LNCaP clone FGC (cell line): ENCODE measurements at places on chromosomes 5 and 9.

- DNase-seq = no peak
These were observed 6.2 kb downstream of the BARHL1 start for GRCh38 chr9:132588501-132589147.

DNA sequence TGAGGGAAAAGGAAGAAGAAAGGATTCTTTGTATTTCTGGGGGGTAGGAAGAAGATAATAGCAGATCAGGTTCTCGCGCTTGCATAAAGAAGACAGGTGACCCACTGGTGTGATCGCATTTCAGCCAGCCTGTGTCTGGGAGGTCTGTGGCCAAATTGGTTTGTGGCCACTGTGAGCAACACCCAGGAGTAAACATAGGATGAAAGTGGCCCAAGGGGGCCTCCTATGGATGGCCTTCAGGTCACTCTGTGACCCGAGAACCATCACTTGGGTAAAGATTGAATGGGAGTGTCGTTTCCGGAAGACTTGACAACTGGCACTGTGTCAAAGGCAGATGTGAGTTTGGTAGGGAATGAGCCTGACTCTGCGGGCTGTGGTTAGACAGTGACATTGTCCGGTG is 34.2 kb downstream of the RAI14 start:
- DNase-seq = no peak

DNA sequence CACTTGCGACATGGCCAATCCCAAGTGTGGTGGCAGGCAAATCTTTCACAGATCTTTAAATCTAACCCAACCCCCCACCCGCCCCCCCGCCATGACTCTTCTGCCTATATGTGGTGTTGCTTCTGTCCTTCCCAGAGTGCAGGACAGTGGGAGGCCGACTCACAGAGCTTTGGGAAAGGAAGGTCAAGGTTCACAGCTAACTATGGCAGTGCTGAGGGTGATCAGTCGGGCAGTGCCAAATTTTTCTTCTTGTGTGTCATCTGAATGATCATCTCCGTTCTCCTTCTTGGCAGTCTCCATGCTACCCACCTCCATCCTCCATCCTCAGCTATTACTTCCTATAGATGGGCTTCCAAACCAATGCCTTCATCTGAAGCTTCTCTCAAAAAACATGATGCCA is 129.0 kb upstream of the NFIB start:
- no peak for DNase-seq

GRCh38 chr5:174311531-174312269 is 266.2 kb downstream of the NSG2 start:
- no peak for DNase-seq

- no peak for DNase-seq
These were observed 76.1 kb downstream of the FNIP1 start for GRCh38 chr5:131720714-131721113.

- no peak for DNase-seq
These were observed 19.5 kb downstream of the C5orf52 start for GRCh38 chr5:157690690-157691433.

DNA sequence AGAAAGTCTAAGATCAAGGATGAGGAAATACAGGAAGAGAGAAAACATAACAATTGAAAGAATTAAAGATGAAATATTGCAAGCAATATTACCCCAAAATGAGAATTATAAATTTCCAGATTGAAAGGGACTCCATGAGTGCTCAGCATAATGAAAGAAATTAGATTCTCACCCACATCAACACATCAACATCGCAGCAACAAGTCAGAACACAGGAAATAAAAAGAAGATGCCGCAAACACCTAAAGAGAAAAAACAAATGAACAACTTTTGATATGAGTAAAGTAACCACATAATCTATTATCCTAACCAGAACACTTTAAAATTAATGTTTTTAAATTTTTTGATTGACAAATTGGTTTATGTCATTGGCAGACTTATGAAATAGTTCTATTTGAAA is 318.3 kb upstream of the PTGER4 start:
- DNase-seq = no peak

DNA sequence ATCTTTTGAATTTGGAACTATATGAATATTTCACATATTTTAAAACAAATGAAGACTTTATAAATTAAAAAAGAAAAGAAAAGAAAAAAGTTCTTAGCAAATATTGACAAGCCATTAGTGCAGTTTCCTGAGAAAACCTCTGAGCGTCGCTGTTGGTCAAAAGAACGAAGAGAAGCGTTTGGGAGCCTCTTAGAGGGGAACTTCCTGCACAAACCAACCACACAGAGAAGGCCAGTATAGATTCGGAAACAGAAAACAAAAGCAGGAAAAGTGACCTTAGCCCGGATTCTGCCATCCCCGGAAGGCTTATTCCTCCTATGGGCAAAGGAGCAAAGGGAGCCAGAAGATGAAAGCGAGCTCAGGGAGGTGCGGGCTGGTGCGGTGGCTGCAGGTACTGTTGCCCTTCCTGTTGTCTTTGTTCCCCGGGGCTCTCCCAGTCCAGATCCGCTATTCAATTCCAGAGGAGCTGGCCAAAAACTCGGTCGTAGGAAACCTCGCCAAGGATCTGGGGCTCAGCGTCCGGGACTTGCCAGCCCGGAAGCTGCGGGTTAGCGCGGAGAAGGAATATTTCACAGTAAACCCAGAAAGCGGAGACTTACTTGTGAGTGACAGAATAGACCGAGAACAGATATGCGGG is at the start of gene PCDHGB2:
Gene PCDHGB2 (plus strand): TSS at position 205 of the 637 bp plus-strand sequence. CDS start 142 bp downstream, at position 347.
- no peak for DNase-seq

DNA sequence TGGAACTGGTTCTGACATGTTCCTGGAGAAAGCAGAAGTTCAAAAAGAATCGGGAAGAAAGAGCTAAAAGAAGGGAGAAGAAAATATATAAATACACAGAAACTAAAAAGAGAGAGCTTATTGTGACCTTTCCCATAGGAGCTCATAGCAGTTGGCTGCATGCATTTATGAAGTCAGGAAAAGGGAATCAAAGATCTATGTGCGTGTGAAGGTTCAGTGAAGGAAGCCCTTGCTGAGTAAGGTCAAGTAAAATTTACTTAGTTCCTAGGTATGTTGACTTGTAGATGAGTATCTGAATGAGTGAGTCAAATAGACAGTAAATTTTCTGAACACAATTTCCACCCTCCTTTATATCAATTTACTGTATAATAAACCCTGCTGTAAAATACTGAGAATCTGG is 632.5 kb downstream of the SLCO4C1 start:
- DNase-seq = no peak

DNA sequence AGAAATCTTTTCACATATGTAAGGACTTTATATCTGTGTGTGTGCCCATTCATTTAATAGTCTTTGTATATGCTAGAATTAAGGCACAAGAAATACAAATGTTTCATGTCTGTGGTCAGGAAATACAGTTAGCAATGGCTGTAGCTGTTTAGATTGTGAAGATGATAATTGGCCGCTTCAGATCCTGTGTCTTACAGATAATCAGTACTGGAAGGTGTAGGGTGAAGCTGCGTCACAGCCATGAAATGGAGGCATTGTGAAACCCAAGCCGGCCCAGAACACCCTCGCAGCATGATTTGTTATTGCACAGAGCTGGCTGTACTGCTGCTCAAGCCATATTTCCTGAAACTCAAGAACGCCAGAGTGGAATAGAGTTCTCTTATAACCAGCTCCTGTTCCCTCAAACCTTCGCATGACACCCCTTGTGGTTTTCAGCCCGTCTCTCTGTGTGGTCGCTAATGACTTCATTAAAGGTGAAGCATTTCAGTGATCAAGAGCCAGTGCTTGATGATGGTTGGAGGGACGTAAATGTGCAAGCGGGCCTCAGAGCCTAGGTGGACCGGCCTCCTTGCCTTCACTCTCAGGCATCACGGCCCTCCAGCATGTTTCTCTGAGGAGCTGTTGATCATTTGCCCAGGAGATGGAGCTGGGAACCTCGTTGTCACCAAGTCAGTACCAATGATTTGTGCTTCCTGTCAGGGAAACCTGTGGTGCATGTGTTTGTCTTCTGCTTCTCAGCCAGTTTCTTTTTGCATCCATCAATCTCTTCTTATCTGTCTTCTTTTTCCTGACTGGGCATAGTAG is 80.1 kb downstream of the F2RL2 start:
- DNase-seq = no peak

GRCh38 chr9:5596173-5596572 is 32.7 kb upstream of the RIC1 start:
- no peak for DNase-seq

GRCh38 chr9:37669232-37669631 is 18.5 kb downstream of the FRMPD1 start:
- DNase-seq = no peak

DNA sequence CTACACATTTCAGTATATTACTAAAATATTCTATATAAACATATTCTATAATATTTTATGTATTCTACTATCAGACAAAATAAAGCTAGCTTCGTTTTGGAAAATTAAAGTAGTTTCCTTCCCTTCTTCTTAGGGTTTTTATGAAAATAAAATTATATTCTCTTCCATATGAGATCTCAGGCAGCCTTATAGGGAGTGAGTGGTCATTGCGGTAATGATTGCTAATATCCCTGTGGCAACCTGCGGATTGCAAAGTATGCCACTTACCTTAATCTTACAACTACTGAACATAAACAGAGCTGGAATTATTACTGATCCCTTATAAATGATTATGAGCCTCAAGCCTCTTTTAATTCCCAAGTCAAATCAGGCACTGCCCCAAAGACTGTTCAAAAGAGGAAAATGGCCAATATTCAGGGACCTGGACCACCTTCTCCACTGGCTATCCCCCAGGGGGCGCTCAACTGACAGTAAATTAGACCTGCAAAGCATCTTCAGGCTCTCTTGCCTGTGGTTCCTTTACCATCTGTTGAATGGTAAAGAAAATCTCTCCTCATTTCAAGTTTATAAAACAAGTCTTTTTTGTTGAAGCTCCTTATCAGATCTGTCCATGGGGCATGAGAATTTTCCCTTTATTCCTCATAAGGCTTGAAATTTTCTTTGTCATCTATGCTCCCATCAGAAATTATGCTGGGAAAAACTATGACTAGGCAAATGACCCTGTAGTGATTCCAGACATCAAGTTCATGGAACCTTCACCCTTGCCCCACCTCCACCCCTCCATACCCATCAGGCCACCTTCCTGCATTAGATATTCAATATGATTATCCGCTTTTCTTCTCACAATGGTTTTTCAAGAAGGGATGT is 163.9 kb downstream of the CEMIP2 start:
- DNase-seq = peak; percentile 28

GRCh38 chr5:61563401-61563800 is 231.3 kb downstream of the ZSWIM6 start:
- no peak for DNase-seq

GRCh38 chr9:119044806-119045205 is 324.4 kb downstream of the BRINP1 start:
- no peak for DNase-seq

DNA sequence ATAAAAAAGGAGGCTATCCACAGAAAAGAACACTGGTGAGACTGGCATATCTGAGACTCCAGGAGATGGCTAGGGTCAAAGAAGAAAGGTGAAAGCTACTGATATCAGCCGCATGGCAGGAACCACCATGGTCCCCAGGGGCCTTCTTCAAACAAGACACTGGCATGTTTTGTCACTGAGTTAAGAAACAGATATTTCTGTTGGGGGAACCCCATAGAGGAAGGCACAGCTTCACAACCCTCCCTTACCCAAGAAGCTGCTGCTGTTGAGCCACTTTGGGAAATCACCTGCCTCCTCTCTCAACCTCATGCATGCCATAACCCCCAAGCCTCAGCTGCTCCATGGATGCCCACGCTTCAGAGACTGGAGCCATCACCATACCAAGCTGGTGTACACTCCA is 13.3 kb upstream of the BTNL3 start:
- DNase-seq = no peak

- no peak for DNase-seq
These were observed 15.6 kb upstream of the EPB41L4A start for GRCh38 chr5:112434641-112435040.

- no peak for DNase-seq
These were observed 94.2 kb upstream of the VCAN start for GRCh38 chr5:83377131-83377865.

GRCh38 chr9:114367772-114368569 is 19.8 kb downstream of the AKNA start:
- no peak for DNase-seq

- no peak for DNase-seq
These were observed 310.4 kb upstream of the ZNF608 start for GRCh38 chr5:125056671-125057485.

DNA sequence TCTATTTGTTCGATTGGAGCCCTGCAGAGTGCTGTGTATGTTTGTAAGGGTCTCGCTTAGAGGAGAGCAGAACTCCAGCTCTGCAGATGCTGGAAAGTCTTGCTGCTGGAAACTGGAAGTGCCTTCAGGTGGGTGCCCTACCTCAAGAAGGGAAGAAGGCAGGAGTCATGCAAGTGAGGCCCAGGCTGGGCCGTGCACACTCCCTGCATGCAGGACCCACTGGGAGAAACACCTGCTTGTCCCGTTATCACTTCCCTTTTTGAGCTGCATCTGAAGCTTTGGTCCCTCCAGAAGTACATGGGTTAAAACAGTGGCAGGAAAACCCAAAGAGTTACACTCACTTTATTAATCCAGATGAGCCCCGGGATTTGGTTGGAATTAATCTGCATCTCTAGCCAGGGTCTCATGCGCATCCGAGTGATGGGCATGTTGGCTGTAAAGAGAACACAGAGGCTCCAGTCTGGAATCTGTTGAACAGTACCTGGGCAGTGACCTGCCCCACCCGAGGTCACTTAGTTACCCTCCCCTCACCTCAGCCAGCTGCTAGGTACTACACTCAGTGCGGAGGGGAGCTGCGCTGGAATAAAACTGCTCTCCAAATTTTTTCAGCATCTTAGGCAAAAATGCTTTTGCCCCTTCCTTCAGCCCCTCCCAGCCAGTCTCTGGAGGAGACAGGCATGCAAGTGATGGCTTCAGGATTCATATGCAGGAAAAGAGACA is 1.4 kb downstream of the IRF1 start:
- no peak for DNase-seq

GRCh38 chr9:1048811-1049210 is 1.3 kb upstream of the DMRT2 start:
- DNase-seq = no peak

- no peak for DNase-seq
These were observed 47.6 kb downstream of the OTULIN start for GRCh38 chr5:14712131-14712530.

GRCh38 chr9:124322618-124323432 is 65.1 kb downstream of the NEK6 start:
- DNase-seq = no peak

- no peak for DNase-seq
These were observed 169.2 kb downstream of the SLC12A2 start for GRCh38 chr5:128252756-128253155.

DNA sequence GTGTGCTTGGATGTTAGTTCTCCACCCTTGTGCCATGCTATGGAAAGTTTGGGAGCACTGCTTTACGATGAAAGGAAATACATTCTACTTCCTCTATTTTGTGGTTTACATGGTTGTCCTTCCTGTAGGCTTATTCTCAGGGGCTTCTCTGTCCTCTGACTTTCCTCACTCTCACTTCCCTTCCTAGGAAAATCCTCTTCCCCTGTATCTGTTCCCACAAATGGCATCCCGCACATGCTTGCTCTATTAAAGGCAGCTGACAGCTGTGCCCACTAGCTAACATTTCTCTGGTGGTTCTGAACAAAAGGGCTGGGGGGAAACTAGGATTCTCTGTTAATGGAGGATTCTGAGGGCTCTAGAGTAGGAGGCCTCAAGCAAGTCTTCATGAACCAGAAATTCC is 52.4 kb downstream of the FAM170A start:
- DNase-seq = no peak

- no peak for DNase-seq
These were observed 1.7 kb downstream of the CPLX2 start for GRCh38 chr5:175873088-175873454.
